ENCODE measurements at places on chromosomes 1 and 21.

DNA sequence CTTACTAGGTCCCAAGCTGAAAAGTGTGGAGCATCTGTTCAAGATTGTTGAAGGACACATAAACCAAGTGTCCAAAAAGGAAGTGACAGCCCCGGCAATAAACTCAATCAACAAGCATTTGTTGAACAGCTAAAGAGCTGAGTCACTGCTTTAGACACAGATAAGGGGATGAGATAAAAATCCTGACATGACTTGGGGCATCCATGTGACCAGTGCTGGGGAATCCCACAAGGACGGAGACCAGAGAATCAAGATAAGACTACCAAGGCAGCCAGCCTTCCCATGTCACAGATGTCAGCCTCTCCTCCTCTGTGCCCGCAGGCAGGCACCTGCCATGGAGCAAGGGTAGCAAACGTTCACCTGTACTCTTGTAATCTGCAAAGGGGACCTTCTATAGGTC, 118.6 kb upstream of the KAZN start:
- DNase-seq, result no peak

GRCh38 chr1:46599059-46599970, 4.8 kb downstream of the MKNK1 start:
- DNase-seq, result no peak

DNA sequence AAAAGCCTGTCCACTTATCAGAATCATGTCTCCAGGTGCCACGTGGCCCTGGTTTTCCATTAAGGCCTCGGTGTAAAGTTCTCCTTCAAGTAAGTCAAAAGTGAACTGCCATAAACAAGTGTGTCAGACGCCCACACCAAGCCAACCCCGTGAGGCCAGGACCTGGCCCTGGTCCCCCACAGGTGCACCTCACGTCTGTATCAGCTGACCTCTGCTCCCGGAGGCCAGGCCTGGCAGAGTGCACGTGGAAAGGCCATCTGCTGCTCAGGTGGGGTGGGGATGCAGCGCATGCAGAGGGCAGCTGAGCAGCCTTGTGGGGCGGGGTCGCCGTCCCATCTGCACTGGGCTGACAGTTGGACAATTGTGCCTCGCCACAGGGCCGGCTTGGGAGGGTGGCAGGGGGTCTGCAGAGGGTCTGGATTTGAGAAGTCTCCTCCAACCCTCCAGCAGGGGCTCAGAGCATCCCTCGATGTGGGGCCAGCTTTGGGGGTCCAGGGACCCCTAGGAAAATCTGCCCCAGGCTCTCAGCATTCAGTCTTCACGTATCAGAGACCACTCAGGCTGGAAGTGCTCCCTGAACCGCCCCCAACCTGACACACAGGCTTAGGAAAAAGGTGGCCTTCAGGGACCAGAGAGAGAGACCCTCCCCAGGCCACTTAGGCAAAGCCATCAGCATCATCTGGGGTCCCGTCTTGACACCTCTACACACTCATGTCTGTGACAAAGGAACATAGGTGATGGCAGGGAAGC, 3.0 kb downstream of the SLC19A1 start:
- peak; percentile 12 for DNase-seq

GRCh38 chr1:63148825-63149645, 173.3 kb upstream of the FOXD3 start:
- DNase-seq, result no peak
